T-helper 22 cell (primary cell): ENCODE measurements at places on chromosomes 3 and 15.

- DNase-seq: no peak
Measured at GRCh38 chr3:99485286-99485685, 153.1 kb upstream of the COL8A1 start.

GRCh38 chr3:115380883-115381572 lies 233.9 kb upstream of the ZBTB20 start:
- no peak for DNase-seq

DNA sequence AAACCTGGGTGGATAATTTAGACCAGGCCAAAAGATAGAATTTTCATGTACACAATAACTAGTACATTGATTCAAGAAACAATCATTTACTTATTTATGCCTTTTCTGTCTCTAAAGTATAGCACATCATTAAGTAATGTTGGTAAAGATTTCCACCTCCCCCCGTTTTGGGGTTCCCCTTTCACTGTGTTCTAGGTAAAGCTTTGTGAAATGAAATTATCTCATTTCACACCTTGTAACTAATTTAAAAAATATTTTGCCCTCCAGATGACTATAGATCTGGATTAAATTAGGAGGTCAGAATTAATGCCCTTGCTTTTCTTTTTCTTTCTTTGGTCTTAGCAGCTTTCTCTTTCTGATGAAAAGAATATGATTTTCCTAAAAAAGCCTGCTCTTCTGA lies 328.5 kb upstream of the TBC1D5 start:
- no peak for DNase-seq

GRCh38 chr3:140494970-140495369 lies 182.9 kb upstream of the TRIM42 start:
- no peak for DNase-seq

- no peak for DNase-seq
Measured at GRCh38 chr3:128040660-128041059, 11.6 kb upstream of the SEC61A1 start.

DNA sequence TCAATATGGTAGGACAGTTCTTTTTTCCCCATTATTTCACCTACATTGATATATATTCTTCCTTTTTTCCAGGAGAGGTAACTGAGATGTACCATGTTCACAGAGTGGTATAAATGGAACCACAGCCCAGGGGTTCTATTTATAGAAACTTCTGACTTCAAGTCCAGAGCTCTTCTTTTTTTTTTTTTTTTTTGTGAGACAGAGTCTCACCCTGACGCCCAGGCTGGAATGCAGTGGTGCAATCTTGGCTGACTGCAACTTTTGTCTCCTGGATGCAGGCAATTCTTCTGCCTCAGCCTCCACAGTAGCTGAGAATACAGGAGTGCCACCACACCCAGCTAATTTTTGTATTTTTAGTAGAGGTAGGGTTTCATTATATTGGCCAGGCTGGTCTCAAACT lies 267.1 kb upstream of the TPRG1 start:
- DNase-seq: no peak

GRCh38 chr15:85154061-85154460 lies 172.4 kb downstream of the PDE8A start:
- no peak for DNase-seq

GRCh38 chr3:129428007-129428375 lies 445 bp downstream of the EFCAB12 start:
- no peak for DNase-seq

DNA sequence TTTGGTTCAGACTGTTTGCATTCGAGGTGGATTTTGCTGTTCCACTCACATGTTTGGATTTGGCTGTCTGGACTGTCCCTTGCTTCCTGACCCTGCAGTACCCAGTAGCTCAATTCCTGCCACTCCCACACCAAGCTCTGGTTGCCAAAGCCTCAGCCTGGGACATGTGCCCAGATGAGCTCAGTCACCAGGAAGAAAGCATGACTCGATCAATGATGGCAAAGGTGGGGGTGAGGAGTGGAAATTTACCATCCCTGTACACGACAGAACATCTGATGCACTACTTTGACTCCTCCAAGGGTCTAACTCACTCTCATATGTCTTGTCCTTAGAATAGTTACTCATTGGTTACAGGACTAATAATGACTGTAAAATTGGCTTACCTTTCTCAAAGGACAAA lies 45.2 kb downstream of the ZNF385D start:
- DNase-seq: no peak

DNA sequence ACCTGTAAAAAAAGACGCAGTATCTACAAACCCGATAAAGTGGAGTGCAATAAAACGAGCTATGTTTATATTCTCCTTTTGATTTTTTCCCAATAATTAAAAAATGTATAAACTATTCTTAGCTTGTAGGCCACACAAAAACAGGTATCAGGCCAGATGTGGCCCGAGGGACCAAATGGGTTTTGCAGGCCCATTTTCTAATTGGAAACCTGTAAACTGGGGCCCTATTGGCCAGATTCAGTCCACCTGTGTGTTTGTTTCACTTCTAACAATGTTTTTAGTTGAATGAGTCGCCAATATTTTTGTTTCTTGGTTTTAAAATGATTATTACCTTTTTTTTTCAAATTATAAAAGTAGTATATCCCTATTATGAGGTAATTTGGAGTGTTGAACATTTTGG lies 29.7 kb downstream of the ZBTB38 start:
- DNase-seq: no peak

DNA sequence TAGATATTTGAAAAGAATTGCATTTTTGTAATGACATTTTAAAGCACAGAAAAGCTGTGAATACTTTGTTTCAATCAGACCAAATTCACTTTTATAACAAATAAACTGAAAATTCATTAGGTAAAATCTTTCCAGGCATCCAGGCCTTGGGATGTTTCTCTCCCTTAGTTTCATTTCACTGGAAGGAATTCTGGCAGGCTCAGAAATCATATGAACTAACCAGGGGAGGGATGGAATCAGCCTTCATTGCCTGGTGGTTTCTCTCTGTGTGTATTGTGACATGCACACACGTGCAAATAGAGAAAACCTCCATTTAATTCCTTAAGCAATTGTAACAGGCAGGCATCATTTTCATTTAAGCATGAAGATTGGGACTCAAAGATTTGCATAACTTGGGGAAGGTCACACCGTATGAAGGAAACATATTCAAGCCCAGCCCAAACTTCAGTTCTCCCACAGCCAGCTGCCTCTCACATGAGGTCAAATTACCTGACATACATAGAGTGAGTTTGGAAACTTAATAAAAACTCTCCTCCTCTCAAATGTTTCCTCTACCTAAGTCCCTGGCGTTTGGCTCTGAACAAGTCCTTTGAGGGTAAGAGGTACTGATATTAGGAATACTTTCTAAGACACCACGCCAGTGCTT lies 376.1 kb upstream of the MCTP2 start:
- no peak for DNase-seq

DNA sequence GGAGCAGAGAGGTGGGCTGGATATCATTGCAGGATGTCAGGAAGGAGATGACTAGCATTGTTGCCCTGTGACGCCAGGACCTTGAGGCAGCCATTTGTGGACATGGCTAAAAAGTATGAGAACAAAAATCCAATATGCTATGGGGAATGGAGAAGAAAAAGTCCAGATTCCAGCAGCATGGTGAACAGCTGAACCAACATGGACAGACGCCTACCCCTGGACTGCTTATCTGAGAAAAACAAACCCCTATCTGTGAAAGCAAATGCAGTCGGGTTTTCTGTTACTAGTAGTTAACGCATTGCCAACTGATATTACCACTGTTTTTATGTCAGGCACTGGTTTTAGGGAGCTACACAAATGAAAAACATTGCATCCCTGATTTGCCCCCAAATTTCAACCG lies 251.2 kb upstream of the RORA start:
- DNase-seq: no peak

DNA sequence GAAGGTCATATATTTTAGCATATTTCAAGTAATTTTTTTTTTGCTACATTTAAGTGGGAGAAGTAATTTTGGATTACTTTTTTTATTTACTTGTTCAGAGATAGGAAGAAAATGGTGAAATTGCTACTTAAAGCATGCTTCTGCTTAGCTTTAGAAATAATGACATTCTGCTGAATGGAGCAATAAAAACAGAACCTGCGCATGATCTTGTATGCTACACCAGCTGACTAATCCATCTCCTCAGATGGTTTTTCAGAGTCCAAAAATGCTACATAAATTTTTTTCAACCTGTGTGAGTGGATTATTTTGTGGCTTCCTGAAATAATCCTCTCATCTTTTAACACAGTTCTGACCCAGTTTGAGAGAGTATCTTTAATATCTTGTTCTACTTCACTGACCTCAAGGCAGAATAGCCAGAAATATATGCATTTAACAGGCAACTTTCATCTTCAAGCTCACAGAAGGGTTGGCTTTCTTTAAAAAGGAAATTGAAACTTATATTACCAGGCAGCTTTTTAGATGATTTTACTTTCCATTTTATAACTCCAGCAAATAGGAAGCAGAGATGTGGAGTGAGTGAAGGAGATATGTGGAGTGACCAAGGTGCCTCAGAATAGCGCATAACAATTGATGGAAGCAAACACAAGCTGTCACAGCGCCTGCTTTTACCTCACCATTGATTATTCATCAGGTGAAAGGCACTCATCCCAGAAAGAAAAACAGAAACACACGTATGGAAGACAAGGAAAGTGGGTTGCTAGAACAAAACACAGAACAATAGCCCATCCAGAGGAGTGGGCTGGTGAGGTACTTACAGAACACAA lies 136.6 kb downstream of the TGFBR2 start:
- no peak for DNase-seq

DNA sequence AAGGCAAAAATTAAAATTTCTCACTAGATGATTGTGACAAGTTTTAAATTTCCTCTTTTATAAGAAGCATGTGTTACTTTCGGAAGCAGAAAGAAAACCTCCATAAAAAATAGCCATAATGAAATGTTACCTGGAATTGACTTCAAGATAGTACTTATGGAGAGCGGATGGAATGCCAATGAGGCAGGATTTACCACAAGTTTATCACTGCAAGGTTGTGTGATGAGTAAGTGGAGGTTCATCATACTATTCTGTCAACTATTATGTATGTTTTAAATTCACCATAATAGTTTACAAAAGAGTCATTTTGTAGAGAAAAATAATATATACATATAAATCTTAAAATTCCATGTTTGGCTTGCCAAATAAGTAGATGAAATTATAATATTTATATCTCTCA lies 230.3 kb downstream of the SCAPER start:
- no peak for DNase-seq

GRCh38 chr3:168081171-168081771 lies 14.5 kb downstream of the GOLIM4 start:
- no peak for DNase-seq
